Renal pelvis (tissue), 12 donors: ENCODE measurements at places on chromosomes 12 and 14. TPM values are rescaled to one million over a fixed set of nuclear protein-coding genes. Genes with fewer than 3 reads are reported as not detected.
A peak's percentile ranks its signal among the peaks of the same experiment; 100 is the strongest.

The NFKBIA gene
- polyA plus RNA-seq = 64.6 TPM

GRCh38 chr12:19507823-19508222, 68.5 kb downstream of the AEBP2 start:
- peak; percentile 29 for DNase-seq

- no peak for DNase-seq
These were observed 908.4 kb upstream of the NOVA1 start for GRCh38 chr14:27506272-27506671.

GRCh38 chr12:44584625-44585024, 291.5 kb downstream of the NELL2 start:
- DNase-seq = no peak
